Ascending aorta (tissue), 2 donors: ENCODE measurements at places on chromosomes 13 and 19. TPM values are rescaled to one million over a fixed set of nuclear protein-coding genes. Genes with fewer than 3 reads are reported as not detected.
A peak's percentile ranks its signal among the peaks of the same experiment; 100 is the strongest.

NLRP5 gene
- total RNA-seq = not detected

GRCh38 chr19:29324291-29324680 is 111.3 kb upstream of the UQCRFS1 start:
- H3K4me3 ChIP-seq = no peak overlapping the region
- no peaks in the 10 kb centered on the region for H3K27me3 ChIP-seq
- no peak overlapping the region for H3K27ac ChIP-seq
- H3K4me1 ChIP-seq = no peaks in the 10 kb centered on the region
- no peak for DNase-seq

GRCh38 chr13:30325668-30326067 is 18.3 kb upstream of the KATNAL1 start:
- no peaks in the 10 kb centered on the region for H3K27me3 ChIP-seq
- no peak overlapping the region for H3K27ac ChIP-seq
- H3K36me3 ChIP-seq = no peaks in the 10 kb centered on the region

DNA sequence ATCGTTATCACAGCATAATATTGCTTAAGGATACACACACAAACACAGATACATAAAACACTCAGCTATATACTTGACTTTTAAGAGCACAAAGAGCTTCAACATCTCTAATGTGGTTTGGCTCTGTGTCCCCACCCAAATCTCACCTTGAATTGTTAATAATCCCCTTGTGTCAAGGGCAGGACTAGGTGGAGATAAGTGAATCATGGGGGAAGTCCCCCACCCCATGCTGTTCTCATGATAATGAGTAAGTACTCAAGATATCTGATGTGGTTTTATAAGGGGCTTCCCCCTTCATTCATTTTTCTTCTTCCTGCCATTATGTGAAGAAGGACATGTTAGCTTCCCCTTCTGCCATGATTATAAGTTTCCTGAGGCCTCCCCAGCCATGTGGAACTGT is 481.4 kb downstream of the PCDH9 start:
- DNase-seq = no peak
- no peaks in the 10 kb centered on the region for H3K4me1 ChIP-seq
- no peaks in the 10 kb centered on the region for H3K27me3 ChIP-seq

KLK12 gene
- not detected for total RNA-seq

LSM7 gene
- total RNA-seq = 31.4 TPM

TINCR gene
- not detected for total RNA-seq

GRCh38 chr19:54873990-54874389 is at the start of gene FCAR:
Gene FCAR, plus strand, starts transcription at chr19:54874235. Its CDS starts 55 bp downstream, at chr19:54874290.
- H3K36me3 ChIP-seq = no peaks in the 10 kb centered on the region
- no peaks in the 10 kb centered on the region for H3K4me1 ChIP-seq
- no peak for DNase-seq
- no peak within 1 kb of the TSS for H3K4me3 ChIP-seq

- H3K27ac ChIP-seq = no peak overlapping the region
- H3K4me1 ChIP-seq = no peaks in the 10 kb centered on the region
- DNase-seq = no peak
- no peaks in the 10 kb centered on the region for H3K36me3 ChIP-seq
These were observed 38.7 kb downstream of the BRCA2 start for GRCh38 chr13:32354040-32354439.

ELOF1 gene
- 28.9 TPM for total RNA-seq

DNA sequence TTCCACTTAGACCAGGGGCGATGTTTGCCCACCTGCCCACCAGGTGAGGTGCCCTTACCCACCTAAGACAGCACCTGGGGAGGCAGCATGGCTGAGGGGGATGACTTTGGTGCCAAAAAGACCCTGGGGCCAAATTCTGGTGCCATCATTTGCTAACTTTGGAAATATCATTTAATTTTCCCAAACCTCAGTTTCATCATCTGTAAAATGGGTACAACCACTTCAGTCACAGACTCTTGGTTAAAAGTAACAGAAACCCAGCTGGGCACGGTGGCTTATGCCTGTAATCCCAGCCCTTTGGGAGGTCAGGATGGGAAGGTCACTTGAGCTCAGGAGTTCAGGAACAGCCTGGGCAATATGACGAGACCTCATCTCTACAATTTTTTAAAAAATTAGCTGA is 177.8 kb downstream of the USP12 start:
- no peak overlapping the region for H3K27ac ChIP-seq
- no peak for DNase-seq
- no peaks in the 10 kb centered on the region for H3K36me3 ChIP-seq
- no peak overlapping the region for H3K4me3 ChIP-seq
- no peaks in the 10 kb centered on the region for H3K27me3 ChIP-seq
- H3K4me1 ChIP-seq = peaks cover 5% of the 10 kb centered on the region

PLPP2 gene
- 55.3 TPM for total RNA-seq

GIPC1 gene
- total RNA-seq = 123 TPM

TEX29 gene
- not detected for total RNA-seq

MAG gene
- not detected for total RNA-seq

DNA sequence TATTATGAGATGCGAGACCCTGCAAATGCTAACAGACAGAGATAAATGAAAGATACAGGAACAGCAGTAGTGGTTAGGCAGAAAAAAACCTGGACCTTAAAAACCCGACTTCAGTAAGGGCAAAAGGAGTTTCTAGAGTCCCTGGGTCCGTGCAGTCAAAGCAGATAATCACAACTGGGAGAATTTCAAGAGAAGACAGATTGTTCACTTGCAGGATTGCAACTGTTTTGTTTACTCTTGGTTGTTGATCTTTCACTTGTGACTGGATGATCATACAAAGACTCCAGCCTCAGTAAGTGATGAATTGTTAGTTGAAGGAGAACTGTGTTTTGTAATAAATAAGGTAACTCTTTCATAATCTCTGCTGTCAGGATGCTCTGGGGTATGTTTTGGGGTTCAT is 135.1 kb downstream of the GPC6 start:
- DNase-seq = no peak
- H3K27me3 ChIP-seq = no peaks in the 10 kb centered on the region
- H3K4me3 ChIP-seq = no peak overlapping the region
- H3K36me3 ChIP-seq = no peaks in the 10 kb centered on the region
- no peak overlapping the region for H3K27ac ChIP-seq

- no peak overlapping the region for H3K4me3 ChIP-seq
- H3K27me3 ChIP-seq = no peaks in the 10 kb centered on the region
- H3K4me1 ChIP-seq = no peaks in the 10 kb centered on the region
- H3K27ac ChIP-seq = peak overlapping the region; percentile 65
- no peaks in the 10 kb centered on the region for H3K36me3 ChIP-seq
- DNase-seq = no peak
These were observed 82.8 kb downstream of the ITGBL1 start for GRCh38 chr13:101535192-101535746.

DNA sequence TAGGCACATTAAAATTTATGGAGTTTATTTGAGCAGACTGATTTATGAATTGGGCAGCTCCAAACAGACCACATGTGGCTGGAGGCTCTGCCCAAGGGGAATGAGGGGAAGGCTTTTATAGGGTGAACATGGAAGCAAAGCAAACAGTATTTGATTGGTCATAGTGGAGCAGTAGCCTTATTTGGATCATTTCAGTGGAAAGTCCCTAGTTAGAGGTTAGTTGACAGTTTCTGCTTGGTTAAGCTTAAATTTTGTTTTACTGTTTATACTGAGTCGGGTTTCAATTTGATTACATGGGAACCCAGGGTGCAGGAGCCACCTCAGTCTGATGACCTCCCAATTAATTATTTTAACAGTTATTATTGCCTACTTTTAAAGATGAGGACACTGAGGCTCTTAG is 140.5 kb downstream of the NDFIP2 start:
- H3K27ac ChIP-seq = no peak overlapping the region
- no peaks in the 10 kb centered on the region for H3K27me3 ChIP-seq
- H3K36me3 ChIP-seq = no peaks in the 10 kb centered on the region
- no peak overlapping the region for H3K4me3 ChIP-seq
- H3K4me1 ChIP-seq = no peaks in the 10 kb centered on the region

DNA sequence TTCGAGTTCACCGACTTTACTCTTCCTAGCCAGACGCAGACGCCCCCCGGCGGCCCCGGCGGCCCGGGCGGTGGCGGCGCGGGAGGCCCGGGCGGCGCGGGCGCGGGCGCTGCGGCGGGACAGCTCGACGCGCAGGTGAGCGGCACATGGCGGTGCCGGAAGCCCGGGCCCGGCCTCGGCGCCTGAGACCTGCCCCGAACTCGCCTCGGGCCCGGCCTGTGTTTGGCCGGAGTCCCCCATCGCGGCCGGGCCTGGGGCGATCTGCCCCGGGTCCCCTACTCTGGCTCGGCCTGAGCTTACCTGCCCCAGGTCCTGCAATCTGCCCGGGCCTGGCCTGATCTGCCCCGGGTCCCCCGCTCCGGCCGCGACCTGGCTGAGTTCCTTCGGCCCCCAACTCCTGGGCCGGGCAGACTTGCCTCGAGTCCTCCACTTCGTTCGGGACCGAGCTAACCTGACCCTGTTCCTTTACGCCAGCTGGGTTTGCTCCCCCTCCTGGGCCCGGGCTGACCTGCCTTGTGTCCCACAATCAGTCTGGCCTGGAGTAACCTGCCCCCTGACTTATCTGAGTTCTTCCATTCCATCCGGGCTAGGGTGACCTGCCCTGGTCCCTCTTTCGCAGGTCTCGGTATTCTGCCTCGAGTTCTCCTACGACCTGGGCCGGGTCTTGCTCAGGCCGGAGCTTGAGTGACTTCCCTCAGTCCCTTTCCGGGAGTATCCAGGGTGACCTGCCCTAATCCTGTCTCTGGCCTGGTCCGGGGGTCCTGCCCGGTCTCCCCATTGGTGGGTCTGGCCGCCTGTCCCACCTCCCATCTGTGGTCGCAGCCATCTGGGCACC is 764 bp downstream of the UPF1 start:
- H3K4me1 ChIP-seq = peaks cover 24% of the 10 kb centered on the region
- H3K27ac ChIP-seq = peak overlapping the region; percentile 34
- peak overlapping the region; percentile 95 for H3K4me3 ChIP-seq

ZNF665 gene
- total RNA-seq = not detected

- H3K4me1 ChIP-seq = no peaks in the 10 kb centered on the region
- H3K27ac ChIP-seq = no peak overlapping the region
- peaks cover 4% of the 10 kb centered on the region for H3K36me3 ChIP-seq
- peak overlapping the region; percentile 0 for H3K4me3 ChIP-seq
These were observed 4.2 kb downstream of the ADPRHL1 start for GRCh38 chr13:113448885-113449692.
